ENCODE measurements at places on chromosomes 2 and 18. TPM values are rescaled to one million over a fixed set of nuclear protein-coding genes. Genes with fewer than 3 reads are reported as not detected.

DNA sequence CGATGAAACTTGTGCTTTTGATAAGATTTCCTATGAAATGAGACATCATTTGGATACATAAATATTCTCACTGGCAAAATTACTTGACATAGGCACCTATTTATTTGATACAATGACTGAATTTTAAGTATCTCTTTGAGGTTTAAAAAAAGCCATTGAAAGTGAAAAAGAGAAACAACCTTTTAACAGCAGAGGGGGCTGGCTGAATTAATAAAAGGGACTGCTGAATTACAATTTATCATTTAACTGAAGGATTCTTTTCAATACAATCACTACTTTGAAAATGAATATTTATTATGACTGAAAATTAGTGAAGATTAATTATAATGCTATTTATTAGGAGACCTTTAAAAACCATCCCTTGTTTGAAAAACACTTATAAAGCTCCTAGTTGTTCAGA, 335.3 kb downstream of the DLGAP1 start:
- no peak for DNase-seq
- no peaks in the 10 kb centered on the region for H3K27me3 ChIP-seq
- no peaks in the 10 kb centered on the region for H3K4me1 ChIP-seq
- no peak overlapping the region for H3K4me3 ChIP-seq
- no peaks in the 10 kb centered on the region for H3K36me3 ChIP-seq

RHOB gene
- total RNA-seq: 59.0 TPM

ANKRD62 gene
- total RNA-seq: not detected

GGCX gene
- 16.5 TPM for total RNA-seq

CHST9 gene
- total RNA-seq: 0.24 TPM

DNA sequence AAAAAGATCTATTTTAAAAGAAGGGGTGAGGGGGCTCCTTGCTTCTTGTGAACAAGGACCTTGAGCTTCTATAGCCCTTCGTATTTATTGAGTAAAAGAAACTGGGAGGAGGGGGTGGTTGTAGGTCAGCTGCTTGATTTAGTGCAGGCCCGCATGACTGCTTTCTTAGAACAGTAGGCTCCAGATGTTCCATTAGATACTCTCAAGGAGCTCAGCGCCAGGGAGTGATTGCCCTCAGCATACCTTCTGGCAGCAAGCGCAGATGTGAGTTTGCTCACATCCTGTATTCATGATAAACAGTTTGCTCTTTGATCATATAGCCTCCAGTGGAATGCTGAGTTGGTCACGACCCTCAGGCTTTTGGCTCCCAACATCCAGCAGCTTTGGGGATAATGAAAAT, 108.9 kb upstream of the XPO1 start:
- H3K4me3 ChIP-seq: no peak overlapping the region
- no peaks in the 10 kb centered on the region for H3K36me3 ChIP-seq
- DNase-seq: no peak
- no peaks in the 10 kb centered on the region for H3K4me1 ChIP-seq

AGXT gene
- total RNA-seq: 0.14 TPM

LRRTM1 gene
- not detected for total RNA-seq

- H3K27me3 ChIP-seq: peaks cover 27% of the 10 kb centered on the region
- DNase-seq: peak; percentile 61
- H3K4me1 ChIP-seq: no peaks in the 10 kb centered on the region
- no peak overlapping the region for H3K4me3 ChIP-seq
- H3K36me3 ChIP-seq: no peaks in the 10 kb centered on the region
Observed at GRCh38 chr18:12659904-12660605, 2.1 kb upstream of the SPIRE1 start.

B3GNT7 gene
- 2.2 TPM for total RNA-seq

DNA sequence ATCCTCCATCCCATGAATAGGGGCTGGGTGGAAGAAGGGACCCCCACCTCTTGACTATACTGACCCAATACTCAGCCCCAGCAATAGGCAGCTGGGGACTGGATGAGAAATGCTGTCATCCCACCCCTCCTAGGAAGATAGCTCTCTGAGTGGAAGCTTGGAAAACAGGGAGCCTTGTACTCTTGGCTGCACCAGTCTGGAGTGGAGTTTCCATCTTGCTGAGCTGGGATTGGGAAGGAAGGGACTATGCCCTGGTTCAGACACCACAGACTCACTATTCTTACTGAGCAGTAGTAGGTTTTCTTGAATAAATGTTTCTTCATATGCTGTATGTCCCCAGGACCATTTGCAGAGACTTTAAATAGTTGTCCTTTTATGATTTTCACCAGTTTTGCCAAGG, 7.4 kb downstream of the DCAF17 start:
- no peak overlapping the region for H3K4me3 ChIP-seq
- no peak overlapping the region for H3K27ac ChIP-seq
- H3K4me1 ChIP-seq: no peaks in the 10 kb centered on the region

NYAP2 gene
- total RNA-seq: 0.05 TPM

DNA sequence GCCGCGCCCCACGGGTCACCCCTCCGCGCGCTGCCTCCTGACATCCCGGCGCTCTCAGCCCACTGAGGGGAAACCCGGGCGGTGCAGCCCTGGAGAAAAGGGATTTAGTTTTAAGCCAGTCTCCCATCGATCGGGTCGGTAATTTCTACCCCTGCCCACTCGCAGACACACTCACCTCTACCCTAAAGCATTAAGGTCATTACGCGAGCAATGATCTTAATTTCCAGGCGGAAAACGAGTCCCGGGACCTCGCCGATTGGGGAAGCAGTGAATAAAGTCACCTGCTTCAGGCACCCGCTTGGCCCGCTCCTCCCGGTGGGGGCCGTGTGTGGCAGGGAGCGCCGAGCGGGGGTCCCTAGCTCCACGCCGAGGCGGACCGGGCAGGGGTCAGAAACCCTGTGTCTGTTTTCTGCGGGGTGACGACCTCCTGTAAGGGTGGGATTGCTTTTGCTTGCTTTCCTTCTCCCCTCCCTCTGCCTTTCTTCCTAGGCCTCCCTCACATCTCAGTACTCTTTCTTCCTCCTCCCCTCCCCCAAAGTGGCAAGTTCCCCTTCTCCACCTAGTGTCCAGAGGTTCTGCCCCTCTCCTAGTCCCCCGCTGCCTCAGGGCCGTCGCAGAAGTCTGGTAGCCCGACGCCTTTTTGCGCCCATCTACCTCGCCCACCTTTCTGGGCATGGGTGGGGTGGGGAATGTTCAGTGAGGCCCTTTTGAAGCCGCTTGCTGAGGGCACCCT, 142.6 kb downstream of the MEIS1 start:
- H3K27ac ChIP-seq: peak overlapping the region; percentile 59
- peak overlapping the region; percentile 20 for H3K4me3 ChIP-seq
- no peaks in the 10 kb centered on the region for H3K36me3 ChIP-seq
- DNase-seq: no peak
- no peaks in the 10 kb centered on the region for H3K4me1 ChIP-seq

DNA sequence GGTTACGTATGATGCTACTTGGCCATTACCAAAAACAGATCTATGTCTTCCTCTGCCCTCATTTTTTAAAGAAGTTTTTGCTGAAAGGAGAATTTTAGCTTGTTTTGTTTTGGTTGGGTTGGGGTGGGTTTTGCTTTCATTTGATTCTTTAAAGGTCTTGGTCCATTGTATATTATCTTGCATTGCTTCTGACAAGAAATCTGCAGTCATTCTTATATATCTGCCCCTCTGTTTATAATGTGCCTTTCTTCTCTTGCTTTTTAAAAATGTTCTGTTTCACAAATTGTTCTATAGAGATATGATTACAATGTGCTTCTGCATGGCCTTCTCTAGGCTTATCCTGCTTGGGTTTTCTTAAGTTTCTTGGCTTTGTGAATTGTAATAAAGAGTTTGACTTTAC, 660.6 kb downstream of the RNF144A start:
- peaks cover 24% of the 10 kb centered on the region for H3K4me1 ChIP-seq
- DNase-seq: no peak
- H3K27me3 ChIP-seq: no peaks in the 10 kb centered on the region

IAH1 gene
- 49.1 TPM for total RNA-seq

TMEM247 gene
- not detected for total RNA-seq

- H3K4me1 ChIP-seq: no peaks in the 10 kb centered on the region
- H3K36me3 ChIP-seq: no peaks in the 10 kb centered on the region
- no peak for DNase-seq
- no peak overlapping the region for H3K4me3 ChIP-seq
- H3K27me3 ChIP-seq: no peaks in the 10 kb centered on the region
Observed at GRCh38 chr2:170313347-170313991, 135.5 kb downstream of the MYO3B start.

DNA sequence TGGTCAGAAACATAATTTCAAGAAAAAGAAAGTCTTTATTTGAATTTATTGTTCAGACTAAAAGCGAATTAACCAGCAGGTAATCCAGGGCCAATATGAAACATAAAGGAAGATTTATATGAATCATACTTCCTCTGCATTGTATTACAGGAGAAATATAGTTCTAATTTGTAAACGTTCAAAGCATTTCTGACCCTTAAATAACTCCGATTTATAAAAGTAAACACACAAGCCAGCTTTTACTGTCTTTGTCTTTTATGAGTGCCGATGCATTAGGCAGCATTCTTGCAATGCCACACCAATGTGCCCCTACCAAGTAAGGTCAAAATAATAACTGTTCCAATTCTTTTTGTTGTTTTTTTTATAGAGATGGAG, 118.8 kb upstream of the RBBP8 start:
- DNase-seq: no peak
- no peak overlapping the region for H3K4me3 ChIP-seq
- no peak overlapping the region for H3K27ac ChIP-seq

EFHD1 gene
- total RNA-seq: 0.33 TPM

DNA sequence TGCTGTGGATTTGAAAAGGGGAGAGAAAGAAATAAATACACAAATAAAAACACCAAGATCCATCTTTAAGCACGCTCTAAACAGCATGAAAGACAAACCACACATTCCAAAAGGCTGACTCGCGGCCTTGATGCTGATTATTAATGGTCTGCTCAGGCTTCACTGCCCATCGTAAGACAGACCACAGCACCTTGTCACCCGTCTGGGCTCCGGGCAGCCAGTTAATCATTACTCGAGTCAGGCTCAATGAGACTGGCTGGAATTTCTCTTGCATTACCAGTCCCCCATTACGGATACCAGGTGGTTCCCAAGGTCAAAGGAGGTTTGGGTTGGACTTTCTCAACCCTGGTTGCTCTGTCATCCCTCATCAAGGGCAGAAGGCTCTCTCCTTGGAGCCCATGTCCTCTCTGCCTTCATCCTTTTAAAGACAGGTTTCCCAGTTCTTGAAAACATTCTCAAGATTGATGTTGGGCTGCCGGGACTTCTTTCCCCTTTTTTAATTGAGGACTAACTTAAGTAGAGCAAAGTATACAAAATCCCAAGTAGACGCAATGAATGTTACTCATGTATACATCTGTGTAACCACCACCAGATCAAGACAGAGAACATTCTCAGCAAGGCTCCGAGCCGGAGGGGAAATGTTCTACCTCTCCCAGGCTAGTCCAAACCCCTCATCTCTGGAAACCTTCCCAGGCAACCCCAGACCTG, 8.1 kb downstream of the SMAD7 start:
- H3K36me3 ChIP-seq: no peaks in the 10 kb centered on the region
- no peak overlapping the region for H3K27ac ChIP-seq
- DNase-seq: no peak
- peaks cover 78% of the 10 kb centered on the region for H3K27me3 ChIP-seq
- peaks cover 23% of the 10 kb centered on the region for H3K4me1 ChIP-seq
- H3K4me3 ChIP-seq: no peak overlapping the region

LNPK gene
- 23.5 TPM for total RNA-seq

GRCh38 chr2:49035481-49035880, 118.8 kb downstream of the FSHR start:
- H3K4me1 ChIP-seq: no peaks in the 10 kb centered on the region
- no peak overlapping the region for H3K4me3 ChIP-seq
- DNase-seq: no peak
- H3K27me3 ChIP-seq: no peaks in the 10 kb centered on the region
- H3K36me3 ChIP-seq: no peaks in the 10 kb centered on the region
- no peak overlapping the region for H3K27ac ChIP-seq

DNA sequence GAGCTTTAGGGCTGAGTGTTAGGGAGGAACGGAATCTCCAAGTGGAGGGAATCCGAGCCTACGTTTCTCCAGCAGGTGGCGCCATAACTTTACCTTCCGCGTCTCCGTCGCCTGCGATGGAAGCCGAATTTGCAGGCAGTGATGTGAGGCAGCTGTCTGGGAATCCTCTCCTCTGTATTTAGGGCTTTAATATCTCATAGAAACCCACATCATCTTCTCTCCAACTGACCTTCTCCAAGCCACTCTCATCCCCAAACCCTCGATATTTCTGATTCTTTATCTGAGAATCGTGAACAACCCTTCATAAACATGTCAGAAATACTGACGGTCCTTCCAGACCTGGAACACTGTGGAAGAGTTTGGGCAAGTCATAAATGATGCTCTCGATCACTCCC, 27.5 kb downstream of the SIX2 start:
- no peak overlapping the region for H3K4me3 ChIP-seq
- peak; percentile 59 for DNase-seq
- H3K4me1 ChIP-seq: no peaks in the 10 kb centered on the region
- no peaks in the 10 kb centered on the region for H3K27me3 ChIP-seq

- no peaks in the 10 kb centered on the region for H3K27me3 ChIP-seq
- no peak overlapping the region for H3K4me3 ChIP-seq
- H3K4me1 ChIP-seq: peaks cover 16% of the 10 kb centered on the region
- DNase-seq: no peak
Observed at GRCh38 chr2:1484131-1484884, 71.0 kb downstream of the TPO start.

DNA sequence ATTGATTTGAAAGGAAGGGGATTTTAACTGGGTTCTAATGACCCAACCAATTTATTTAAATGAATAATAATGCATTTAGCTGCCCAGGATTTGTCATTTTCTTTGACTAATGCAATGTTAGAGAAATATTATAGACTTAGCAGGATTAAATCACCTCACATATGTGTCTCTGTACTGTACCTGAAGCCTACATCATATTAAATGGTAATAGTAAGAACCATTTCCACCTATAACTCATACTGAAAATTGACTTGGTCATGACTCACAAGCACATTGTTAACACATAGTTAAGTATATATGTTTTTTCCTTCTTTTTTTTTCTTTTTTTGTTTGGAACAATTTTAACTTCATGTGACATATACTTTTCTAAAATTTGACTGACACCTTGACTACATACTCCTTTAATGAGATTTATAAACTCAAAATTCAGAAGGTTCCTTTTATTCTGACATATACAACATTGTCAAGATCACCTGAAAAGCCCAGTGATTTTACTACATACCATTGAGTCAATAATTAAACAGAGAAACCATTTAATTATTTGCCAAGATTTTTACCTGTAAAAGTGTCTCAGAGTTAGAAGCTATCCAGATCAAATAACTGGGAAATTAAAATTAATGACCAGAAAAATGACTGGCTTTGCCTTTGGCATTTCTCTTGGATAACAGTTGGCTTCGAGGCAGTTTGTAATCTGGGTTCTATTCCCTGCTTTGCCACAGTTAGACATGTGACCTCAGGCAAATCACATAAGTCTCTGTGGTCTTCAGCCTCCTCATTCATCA, 58.8 kb upstream of the CDC42EP3 start:
- H3K27me3 ChIP-seq: no peaks in the 10 kb centered on the region
- H3K4me1 ChIP-seq: no peaks in the 10 kb centered on the region
- no peaks in the 10 kb centered on the region for H3K36me3 ChIP-seq
- no peak overlapping the region for H3K27ac ChIP-seq

LIPG gene
- 4.2 TPM for total RNA-seq

TMEM198 gene
- 0.52 TPM for total RNA-seq

Data from thymus (tissue), 14 donors.